ENCODE measurements at places on chromosomes 7 and 10.

DNA sequence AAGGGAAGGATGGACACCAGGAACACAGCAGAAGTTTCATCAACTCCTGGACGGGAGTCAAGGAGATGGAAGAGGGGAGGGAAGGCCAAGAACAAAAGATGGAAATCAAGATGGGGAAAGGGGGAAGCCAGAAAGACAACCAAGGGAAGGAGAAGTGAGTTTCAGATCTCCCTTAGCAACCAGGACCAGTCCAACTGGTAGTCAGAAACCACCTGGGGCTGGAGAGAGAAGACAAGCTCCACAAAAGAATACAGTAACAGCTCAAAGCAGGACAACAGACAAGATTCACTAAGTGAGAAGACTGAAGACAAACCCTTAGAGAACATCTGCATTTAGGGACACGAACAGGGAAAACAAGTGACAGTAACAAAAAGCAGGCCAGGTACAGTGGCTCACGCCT, 30.6 kb downstream of the CDCA7L start:
- DNase-seq, result no peak

DNA sequence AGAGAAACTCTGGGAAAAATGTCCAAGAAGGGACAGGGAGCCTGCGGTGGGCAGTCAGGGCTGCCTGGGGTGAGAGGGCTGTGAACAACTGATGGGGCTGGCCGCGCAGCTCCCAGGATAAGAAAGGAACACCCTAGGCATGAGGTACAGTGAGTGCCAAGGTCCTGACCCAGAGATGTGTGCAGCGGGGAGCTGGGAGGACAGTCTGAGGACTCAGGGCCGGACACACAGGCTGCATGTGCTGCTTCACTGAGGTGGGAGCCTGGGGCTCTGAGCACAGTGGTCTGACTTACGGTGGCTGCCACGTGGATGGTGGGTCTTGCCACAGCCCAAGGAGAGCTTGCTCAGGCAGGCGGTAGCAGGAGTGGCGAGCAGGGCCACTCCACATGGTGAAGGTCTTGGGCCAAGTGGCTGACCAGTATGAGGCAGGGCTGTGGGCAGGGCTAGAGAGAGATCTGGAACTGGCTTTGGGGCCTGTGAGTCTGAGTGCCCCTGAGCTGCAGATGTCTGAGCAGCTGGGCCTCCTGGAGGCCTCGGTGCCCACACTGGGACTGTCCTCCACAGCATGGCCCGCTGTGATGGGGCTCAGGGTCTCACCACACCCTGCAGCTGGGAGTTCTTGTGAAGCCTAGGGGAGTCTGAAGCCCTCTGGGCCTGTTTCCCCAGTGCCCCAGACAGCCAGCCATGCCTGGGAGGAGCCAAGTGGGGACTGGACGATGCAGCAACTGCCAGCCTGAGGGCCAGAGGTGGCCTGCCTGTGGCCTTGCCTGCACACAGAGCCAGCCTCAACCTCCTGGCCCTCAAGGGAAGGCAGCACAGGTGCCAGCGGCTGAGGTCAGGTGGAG, 60.3 kb downstream of the RASGEF1A start:
- DNase-seq, result no peak

DNA sequence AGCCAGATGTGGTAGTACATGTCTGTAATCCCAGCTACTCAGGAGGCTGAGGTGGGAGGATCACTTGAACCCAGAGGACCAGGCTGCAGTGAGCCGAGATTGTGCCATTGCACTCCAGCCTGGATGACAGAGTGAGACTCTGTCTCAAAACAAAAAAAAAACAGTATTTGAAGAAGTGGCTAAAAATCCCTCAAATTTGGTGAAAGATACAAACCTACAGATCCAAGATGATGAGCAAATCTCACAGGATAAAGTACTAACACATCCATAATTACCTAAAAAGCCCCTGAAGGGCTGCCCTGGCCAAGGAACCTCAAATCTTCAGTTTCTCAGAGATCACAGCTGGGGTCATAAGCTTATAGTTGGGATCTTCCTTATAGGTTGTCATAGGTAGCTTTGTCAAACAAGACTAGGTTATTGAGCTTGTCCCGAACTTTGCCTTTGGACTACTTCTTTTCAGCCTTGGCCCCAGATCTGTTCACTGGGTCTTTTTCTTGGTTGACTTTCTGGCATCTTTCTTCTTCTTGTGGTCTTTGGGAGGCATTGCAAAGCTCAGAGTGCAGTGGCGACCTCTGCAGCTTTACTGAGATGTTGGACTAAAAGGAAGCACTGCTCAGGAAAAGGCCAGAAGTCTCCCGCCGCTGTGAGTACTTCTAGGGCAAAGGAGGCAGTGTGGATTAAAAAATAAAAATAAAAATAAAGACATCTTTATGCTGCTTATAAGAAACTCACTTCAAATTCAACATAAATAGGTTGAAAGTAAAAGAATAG, 28.6 kb upstream of the SAR1A start:
- no peak for DNase-seq

DNA sequence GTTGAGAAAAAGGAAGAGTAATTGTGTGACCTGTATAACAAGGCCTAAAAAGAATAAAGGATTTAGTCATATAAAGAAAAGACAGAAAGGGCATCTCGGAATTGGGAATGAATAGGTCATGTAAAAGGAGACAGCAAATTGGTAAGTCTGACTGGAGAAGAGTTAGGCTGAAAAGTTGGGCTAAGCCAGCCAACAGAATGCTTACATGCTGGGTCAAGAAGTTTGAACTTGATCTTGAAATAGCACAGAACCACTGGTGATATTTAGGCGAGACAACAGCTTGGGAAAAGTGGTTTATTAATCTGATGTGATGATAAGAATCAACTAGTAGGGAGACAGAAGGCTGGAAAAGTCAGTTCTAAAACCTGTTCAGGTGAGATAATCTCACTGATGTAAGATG, 4.8 kb downstream of the IDE start:
- no peak for DNase-seq

DNA sequence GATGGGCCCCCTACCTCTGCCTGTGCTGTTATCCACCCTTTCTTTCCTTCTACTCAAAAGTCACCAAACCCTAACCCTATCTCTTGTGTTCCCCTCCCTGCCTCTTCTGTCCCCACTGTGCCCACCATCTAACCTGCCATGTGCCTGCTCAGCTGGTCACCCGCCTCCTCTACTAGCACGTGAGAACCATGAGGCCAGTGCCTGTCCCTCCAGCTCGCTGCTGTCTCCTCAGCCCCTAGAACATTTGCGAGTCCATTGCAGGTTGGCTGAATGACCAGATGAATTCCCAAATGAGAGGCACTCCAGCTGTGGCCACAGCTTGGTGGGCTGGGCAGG, 129.0 kb downstream of the ARHGAP22 start:
- no peak for DNase-seq

- peak; percentile 66 for DNase-seq
Measured at GRCh38 chr7:101138213-101138870, 11.4 kb downstream of the SERPINE1 start.

GRCh38 chr10:93333278-93333978, 148.7 kb downstream of the MYOF start:
- no peak for DNase-seq

GRCh38 chr7:91573405-91573804, 307.1 kb downstream of the MTERF1 start:
- no peak for DNase-seq

DNA sequence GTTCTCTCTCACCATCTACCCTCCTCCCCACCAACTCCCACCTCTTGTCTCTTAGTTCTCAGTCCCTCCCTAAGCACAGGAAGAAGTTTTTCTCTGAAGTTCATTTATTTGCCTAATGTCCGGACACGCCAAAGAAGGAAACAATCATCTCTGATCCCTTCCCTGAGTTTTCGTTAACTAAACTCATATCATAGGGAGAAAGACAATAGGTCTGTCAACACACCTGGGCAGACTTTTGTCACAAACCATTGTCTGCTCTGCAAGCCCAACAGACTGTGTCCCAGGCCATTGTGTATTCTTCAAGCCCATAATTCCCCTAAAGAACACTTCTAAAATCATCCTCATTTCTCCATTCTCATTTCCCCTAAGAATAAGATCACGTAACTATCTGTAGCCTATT, 691.0 kb upstream of the MBL2 start:
- DNase-seq, result no peak

DNA sequence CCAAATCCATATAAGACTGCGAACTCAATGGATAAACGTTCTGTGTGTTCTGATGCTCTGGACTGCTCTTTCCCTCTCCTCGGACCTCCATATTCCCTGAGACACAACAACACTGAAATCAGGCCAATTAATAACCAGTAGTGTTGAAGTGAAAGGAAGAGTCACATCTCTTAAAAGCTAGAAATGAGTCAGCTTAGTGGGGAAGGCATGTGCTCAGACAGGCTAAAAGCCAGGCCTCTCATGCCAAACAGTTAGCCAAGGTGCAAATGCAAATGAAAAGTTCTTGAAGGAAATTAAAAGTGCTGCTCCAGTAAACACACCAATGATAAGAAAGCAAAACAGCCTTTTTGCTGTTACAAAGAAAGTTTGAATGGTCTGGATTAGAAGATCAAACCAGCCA, 29.3 kb downstream of the TNS3 start:
- no peak for DNase-seq

DNA sequence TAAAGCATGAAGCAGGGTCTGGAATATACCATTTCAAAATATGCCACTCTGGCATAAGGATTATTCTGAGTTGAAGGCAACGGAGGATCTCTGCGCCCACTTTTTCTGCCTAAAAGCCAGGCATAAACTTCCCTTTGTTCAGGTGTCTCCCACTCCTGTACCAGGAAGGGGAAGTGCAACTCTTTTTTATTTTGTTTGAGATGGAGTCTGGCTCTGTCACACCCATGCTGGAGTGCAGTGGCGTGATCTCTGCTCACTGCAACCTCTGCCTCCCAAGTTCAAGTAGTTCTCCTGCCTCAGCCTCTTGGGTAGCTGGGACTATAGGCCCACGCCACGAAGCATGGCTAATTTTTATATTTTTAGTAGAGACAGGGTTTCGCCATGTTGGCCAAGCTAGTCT, 18.2 kb downstream of the SVIL start:
- no peak for DNase-seq

GRCh38 chr7:143388491-143389101, 7.5 kb downstream of the ZYX start:
- DNase-seq, result no peak

GRCh38 chr7:37684927-37685326, 1.4 kb downstream of the GPR141 start:
- DNase-seq, result no peak

- no peak for DNase-seq
Measured at GRCh38 chr10:76114581-76115001, 683.2 kb downstream of the LRMDA start.

DNA sequence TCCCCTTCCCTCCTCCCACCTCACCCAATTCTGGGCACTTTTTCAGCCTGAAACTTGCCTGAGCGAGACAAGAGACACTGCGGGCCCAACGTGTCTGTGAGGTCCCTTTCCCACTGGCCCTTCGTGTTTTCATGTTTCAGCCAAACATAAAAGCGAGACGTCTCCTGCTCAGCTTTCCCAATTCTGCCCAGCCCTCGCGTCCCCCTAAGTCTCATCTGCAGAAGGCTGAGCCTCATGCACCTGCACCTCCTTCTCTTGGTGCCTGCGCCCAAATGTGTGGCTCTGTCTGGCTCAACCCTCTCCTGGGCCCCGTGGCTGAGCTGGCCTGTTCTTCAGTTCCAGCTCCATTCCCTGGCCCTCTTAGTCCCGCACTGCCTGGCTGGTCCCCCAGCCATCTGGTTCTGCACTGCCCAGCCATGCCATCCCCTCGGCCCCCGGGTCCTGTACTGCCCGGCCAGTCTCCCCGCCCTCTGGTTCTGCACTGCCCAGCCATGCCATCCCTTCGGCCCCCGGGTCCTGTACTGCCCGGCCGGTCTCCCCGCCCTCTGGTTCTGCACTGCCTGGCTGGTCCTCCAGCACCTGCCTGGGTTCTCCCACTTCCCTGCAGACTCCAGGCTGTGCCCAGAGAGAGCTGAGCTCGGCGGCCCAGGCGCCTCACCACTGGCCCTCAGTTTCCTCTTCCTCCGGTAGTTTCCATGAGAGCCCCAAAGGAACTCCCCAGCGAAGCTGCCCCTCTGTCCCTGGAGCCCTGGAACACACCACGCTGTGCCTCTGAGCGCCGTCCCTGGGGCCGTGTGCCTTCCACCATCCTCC, 224.1 kb downstream of the DNAJB6 start:
- no peak for DNase-seq

DNA sequence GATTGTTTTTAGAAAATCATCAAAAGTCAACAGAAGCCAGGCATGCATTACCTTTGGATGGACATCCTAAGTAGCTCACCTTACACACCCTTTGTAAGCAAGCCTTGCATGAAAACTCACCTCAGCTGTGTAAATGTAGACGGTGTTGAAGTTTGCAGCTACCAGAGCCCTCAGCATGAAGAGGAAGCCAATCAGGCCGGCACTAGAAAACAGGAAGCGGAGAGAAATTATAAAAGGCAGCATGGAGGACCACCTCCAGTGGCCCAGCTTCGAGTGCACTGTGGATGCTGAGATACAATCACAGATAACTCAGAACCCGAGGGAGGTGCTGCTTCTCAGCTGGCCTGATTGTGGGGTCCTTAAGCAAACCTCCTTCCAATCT, 75.3 kb downstream of the SVOPL start:
- DNase-seq, result no peak

DNA sequence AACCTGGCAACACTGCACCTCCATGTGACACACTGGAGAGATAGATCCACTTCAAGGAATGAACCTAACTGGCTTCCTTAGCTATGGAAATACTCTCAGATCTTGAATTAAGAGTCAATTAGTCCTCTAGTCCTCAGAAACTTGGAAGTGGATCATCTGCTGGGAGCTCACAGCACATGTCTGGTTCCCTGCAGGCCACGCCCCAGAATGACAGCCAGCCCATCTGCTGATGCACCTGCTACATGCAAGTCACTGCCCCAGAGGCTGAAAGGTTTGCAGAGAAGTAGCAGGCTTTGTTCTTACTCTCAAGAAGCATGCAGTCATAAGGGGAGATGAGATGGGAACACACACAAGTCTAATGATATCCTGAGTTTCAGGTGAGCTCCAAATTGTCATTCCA, 275.9 kb downstream of the SKAP2 start:
- DNase-seq, result no peak

DNA sequence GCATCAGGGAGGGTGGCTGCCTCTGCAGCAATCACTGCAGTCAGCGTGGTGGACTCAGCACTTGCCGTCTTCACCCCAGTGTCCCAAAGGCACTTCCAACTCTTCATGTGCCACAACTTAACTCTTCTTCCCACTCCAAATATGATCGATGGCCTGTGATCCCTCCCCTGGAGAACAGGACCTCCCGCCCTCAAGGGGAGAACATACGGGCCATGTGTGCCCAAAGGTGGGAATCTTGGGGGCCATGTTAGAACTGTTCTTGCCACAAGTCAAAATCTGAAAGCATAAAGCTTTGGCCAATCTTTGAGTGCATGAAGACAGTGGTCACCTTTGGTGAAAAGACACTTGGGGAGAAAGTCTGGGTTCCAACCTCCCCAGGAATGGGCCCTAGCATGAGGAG, 368.5 kb upstream of the MGMT start:
- no peak for DNase-seq
